ENCODE measurements at places on chromosomes 1 and 21.

GRCh38 chr21:37907076-37907475 is 9.2 kb downstream of the KCNJ6 start:
- no peak for DNase-seq

GRCh38 chr1:95263450-95263849 is 29.4 kb downstream of the RWDD3 start:
- no peak for DNase-seq

DNA sequence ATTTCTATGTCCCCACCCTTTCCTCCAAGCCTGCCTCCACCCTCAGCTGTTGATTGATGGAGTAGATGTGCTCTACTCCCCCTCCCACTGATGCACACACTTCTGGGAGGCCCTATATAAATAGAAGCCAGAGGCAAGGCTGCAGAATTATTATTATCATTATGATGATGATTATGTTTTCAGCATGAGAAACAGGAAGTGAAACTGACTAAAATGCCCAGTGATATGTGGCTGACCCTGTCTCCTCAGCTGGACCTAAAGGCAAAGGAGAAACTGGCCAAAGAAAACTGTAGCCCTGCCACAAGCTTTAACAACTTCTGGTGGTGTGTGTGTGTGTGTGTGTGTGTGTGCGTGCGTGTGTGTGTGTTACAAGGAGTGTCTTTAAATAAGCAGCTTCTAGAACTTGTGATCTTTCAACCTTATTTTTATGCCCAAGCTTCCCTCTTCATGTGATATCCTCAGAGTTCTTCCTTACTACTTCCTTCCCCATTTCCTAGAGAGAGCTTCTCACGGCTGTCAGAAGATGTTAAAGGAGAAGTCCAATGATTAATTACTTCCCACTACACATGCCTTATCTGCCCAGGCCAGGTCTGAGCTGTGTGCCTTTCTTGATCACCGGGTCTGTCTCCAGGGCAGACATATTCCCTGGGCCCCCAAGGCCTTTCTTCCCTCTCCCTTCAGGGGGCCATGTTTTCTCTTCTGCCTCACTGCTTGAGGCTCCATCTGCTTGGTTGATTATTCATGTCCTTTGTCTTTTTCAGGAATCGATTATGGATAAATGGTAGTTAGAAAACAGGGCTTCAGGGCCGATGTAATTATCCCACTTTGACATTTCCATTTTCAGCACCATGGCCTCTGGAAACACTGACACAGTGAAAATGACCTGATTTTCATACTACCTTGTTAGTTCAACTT is 11.6 kb upstream of the MAPKAPK2 start:
- DNase-seq: no peak

- DNase-seq: no peak
These were observed 17.8 kb downstream of the VPS26C start for GRCh38 chr21:37249112-37249904.

DNA sequence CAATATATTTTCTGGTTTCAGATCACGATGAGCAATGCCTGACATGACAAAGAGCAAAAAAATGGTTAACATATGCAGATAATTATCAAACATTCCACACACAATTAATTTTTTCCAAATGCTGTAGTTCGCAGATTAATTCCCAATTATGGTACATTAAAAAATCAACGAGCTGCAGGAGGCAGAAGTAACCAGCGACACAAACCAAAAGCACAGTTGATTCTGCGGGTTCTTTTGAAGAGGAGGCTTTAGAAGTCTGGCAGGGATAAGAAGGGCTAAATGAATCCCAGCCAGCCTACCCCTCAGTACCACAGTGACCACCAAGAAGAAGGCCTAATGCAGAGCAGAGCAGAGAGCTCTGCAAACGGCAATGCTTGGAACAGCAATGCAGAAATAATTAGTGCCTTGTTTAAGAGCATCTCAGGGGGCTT is 17.0 kb upstream of the KNCN start:
- DNase-seq: no peak

DNA sequence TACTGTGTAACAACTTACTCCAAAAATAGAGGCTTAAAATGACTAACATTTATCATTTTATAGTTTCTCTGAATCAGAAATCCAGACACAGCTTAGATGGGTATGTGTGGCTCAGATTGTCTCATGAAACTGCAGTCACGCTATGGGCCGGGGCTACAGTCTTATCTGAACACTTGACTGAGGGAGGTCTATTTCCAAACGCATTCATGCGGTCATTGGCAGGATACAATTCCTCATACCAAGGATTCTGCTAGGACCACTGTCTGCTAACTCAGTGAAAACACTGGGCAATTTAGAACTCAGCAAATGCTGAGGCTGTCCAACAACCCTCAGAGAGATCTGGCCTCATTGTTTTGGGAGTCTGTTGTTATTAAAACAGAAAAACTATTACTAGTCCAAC is 178.6 kb downstream of the TBX15 start:
- no peak for DNase-seq

GRCh38 chr1:53755874-53756273 is 16.9 kb upstream of the GLIS1 start:
- DNase-seq: no peak

DNA sequence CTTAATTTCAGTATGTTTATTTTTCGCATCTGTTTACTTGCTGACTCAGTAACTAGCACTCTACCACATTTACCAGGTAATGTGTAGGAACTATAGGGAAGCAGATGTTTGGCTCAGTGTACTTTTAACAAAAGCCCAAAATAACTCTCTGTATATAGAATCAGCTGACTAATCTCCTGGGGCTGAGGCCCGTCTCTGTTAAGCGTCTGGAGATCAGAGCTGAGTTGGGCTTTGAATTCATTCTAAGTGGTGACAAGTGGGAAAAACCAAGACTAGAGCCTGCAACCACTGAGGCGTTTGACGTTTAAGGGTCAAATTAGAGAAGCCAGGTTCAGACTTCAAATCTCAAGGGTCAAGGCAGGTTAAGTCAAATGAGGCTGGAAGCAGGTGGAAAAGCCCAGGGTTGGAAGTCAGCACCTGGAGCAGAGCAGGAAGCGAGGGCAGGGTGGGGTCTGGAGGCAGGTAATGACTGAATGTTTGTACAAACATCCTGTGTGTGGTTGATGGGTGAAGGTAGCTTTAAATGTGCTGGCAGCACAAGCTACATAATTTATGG is 56.8 kb upstream of the LYST start:
- DNase-seq: peak; percentile 79

DNA sequence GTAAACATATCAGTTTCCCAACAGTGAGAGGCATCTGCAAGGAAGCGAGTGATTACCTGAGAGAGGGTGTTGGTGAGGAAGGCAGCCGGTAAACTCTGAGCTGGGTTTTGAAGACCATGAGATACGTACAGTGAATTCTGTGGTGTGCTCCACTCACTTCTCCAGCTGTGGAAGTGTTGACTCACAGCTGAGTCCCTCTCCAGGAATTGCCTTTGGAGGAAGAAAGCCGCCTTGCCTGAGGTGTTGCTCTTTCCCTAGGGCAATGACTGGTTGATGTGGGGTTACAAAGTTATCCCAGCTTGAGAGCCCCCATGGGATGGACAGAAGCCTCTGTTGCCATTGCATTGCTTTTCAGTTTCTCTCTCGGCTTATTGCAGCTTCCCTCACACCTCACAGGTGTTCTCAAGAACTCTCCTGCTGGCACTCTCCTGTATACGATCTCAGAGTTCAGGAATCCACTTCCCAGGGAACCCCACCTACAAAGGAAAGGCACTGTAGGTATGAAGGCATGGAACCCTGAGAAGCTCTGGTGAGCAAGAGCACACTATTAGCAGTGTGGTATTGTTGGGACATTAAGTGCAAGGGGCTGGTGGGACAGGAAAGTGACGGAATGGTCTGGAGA is 10.8 kb downstream of the NHLH1 start:
- DNase-seq: no peak

- DNase-seq: no peak
These were observed 158.8 kb downstream of the CLIC6 start for GRCh38 chr21:34827445-34828235.

DNA sequence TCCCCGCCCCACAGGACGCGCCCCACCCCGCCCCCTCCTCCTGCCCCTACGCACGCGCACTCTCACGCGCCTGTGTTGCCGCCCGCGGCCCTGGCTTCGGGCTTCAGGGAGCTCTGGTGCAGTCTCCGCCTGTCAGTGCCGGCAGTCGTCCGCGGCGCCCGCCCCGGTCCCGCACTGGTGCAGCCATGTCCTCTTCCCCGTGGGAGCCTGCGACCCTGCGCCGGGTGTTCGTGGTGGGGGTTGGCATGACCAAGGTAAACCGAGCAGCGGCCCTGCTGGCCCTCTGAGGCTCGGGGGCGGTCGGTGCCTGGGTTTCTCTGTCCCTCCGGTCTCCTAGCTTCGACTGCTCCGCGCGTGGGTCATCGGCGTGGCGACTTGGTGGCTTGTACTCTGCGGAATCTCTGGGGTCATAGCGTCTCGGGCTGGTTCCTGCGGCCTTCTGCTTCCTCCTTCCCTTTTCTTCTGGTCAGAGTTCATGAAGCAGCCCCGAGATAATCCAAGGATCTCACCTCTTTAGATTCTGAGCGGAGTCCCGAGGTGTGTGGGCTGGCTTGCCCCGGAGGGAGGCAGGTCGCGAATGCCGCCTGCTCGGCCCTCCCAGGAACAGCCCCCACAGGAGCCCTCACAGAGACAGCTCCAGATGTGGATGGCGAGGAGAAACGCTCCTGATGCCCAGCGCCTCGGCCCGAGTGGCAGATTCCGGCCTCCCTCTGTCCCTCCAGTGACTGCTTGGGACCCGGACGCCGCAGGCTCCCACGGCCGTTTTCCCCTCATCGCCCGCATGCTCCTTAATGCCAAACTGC is at the start of gene SCP2:
Gene SCP2 (plus strand): TSS at position 65 of the 803 bp plus-strand sequence. CDS start 121 bp downstream, at position 186.
- peak; percentile 63 for DNase-seq

GRCh38 chr1:226108935-226109828 is 46.7 kb downstream of the H3-3A start:
- DNase-seq: no peak

DNA sequence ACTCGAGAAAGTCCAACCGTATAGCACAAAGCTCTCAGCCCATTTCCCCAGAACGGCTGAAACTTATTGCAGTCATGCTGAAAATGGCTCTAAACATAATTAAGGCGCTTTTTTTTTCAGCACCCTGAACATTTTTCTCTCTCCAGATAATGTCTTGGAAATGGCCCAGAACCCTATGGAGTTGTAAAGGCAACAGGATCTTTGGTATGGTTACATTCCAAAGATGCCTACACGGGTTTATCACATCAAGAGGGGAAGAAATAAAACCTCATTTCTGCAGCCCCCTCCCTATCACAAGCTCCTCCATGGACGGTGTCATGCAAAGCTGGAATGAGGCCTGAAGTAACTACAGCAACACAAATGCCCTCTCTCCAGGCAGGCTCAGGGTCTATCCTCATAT is 126.4 kb upstream of the GALNT2 start:
- no peak for DNase-seq

- DNase-seq: no peak
These were observed 28.4 kb downstream of the ELF3 start for GRCh38 chr1:202038688-202039346.

- DNase-seq: no peak
These were observed 10.6 kb upstream of the COL6A1 start for GRCh38 chr21:45970674-45971615.

DNA sequence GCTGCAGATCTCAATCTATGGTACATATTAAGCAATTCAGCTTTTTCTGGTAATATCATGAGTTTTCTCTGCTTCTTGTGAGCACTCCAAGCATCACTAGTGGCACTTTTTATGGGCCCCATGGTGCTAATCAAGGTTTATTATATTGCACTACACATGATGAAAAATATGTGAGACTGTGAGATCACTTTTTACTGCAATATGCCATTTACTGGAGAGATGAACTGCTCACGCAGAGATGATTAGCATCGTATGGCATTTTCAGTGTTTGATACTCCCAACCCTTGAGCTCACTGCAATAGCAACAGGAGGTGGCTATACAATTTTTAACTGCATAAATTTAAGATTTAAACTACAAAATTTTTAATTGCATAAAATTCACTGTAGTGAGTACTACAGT is 8.7 kb upstream of the KCNK1 start:
- DNase-seq: no peak

DNA sequence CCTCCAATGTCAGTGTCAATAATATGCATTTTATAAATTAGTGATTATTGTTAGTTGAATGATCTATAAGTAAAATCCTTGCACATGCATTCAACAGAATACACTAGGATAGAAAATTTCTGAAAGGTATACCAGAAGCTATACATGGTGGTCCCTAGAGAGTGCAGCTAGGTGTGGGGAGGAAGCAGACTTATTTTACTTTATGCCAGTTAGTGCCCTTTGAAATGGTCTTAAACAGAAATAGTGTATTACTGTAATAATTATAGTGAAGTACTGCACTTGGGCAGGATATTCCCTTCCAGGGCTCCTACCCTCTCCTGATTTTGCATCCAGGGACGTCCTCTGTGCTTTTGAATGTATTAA is 23.2 kb upstream of the WDR26 start:
- no peak for DNase-seq

GRCh38 chr1:106523497-106523896 is 533.0 kb upstream of the PRMT6 start:
- no peak for DNase-seq

- no peak for DNase-seq
These were observed 127.3 kb upstream of the PLD5 start for GRCh38 chr1:242651817-242652216.

GRCh38 chr1:99598738-99599411 is 47.0 kb upstream of the PALMD start:
- no peak for DNase-seq

GRCh38 chr1:178232949-178233348 is 139.0 kb downstream of the RASAL2 start:
- no peak for DNase-seq

GRCh38 chr1:226884116-226884625 is 13.8 kb downstream of the PSEN2 start:
- no peak for DNase-seq

DNA sequence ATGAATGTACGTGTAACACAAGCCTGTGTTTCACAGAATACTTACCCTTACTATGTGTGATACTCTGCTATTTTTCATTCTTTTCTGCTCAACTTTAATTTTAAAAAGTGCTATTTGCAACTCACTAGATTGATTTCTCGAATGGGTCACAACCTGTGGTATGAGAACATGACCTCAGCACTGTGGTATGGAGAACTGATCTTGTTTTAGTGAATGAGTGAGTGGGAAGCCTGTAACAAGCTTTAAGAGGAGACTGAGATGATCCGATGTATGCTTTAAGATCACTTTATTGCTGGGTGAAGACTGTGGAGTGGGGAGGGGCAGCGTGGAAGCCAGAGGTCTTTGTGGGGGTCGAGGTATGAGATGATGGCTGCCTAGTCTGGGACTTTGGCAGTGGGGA is 21.6 kb downstream of the MECR start:
- no peak for DNase-seq

DNA sequence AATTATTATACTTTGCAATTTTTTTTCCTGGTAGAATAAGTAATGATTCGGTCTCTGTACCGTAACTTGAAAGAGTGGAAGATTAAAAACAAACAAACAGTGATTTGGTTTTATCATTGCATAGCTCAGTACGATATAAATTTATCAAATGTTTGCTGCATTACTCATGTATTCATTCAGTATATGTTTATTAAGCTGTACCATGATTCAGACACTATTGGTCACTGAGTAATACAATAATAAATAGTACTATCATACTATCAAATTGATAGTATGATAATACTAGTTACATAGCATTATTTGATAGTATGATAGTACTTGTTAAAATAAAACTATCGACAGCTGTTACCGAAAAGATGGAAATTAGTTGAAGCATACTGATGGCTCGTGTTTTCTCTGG is 12.1 kb downstream of the CENPF start:
- no peak for DNase-seq

Data from SW480 (cell line).